ENCODE measurements at places on chromosomes 3 and 15.

- no peak for DNase-seq
Observed at GRCh38 chr3:155444771-155445170, 151.3 kb upstream of the STRIT1 start.

DNA sequence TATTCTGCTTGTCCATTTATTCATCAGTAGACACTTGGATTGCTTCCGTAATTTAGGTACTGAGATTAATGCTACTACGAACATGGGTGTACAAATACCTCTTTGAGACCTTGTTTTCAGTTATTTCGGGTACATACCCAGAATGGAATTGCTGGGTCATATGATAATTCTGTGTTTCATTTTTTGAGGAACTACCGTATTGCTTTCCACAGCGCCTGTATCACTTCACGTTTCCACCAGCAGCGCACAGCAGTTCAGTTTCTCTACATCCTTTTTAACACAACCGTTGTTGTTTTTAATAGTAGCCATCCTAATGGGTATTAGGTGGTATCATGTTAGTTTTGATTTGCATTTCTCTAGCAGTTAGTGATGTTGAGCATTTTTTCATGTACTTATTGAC, 9.5 kb downstream of the PAK2 start:
- no peak for DNase-seq

GRCh38 chr3:99854756-99855298, 37.2 kb downstream of the CMSS1 start:
- DNase-seq, result no peak

DNA sequence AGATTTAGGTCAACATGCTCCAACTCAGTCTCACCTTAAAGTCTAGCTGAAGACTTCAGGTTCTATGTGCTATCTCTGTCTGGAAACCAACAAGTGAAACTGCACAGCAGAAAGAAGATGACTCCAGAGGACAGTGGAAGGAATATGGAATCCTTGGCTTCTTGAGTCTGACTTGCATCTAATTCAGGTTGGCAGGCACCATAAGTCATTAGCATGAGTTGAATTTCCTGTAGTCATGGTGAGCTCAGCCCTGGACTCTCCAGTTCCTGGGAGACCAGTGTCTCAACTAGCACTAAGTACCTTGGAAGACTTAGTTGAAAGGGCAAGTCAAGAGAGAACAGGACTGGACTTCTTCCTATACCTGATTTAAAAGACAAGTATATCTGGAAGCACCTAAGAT, 129.7 kb downstream of the DTWD1 start:
- DNase-seq, result no peak

DNA sequence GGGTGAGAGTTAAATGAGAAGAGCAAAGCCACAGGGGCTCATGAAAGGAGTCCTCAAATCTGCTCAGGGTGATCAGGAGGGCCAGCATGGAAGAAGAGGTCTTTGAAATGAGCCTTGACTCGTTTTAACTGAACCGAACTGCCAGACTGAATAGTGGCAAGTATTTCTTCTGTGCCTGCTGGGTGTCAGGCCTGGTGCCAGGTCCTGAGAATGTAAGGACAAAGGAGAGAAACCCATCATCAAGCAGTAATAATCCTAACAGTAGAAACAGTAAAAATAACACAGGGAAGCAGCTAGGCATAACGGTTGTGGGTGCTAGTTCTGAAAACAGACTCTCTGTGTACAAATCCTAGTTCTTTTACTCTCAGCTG, 40.4 kb upstream of the SMAD3 start:
- DNase-seq, result no peak

- DNase-seq, result no peak
Observed at GRCh38 chr3:11211531-11212298, 57.4 kb downstream of the HRH1 start.
